ENCODE measurements at places on chromosomes 16 and 17.

- ATAC-seq, result no peak
Measured at GRCh38 chr16:63315229-63315628, 1279.0 kb upstream of the CDH8 start.

GRCh38 chr17:41617136-41617535 lies 4.6 kb upstream of the KRT16 start:
- ATAC-seq, result no peak

GRCh38 chr17:43733956-43734355 lies 24.6 kb downstream of the SOST start:
- peak; percentile 45 for ATAC-seq

GRCh38 chr16:75620326-75621169 lies 2.5 kb downstream of the ADAT1 start:
- ATAC-seq, result no peak

GRCh38 chr16:48446534-48446920 lies 61.3 kb upstream of the SIAH1 start:
- no peak for ATAC-seq

GRCh38 chr16:5928476-5929065 lies 831.0 kb upstream of the EEF2KMT start:
- ATAC-seq, result no peak

- ATAC-seq, result no peak
Measured at GRCh38 chr17:66755101-66755943, 79.6 kb upstream of the CACNG5 start.

DNA sequence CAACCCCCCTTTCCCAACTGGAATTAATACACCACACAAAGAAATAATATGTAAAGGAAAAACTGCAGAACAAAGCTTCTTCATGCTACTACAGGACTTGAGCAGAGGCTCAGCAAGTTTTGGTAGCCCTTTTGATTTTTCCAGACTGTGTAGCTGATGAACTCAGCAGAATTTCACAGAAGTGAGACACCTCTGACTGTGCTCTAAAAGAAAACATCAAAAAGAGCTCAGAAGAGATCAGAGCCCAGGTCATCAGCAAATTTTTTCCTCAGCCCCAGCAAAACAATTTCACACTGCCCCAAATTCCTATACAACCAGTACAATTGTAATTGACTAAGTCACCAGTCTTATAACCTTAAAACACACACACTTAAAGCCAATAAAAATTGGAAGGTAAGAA lies 38.0 kb downstream of the TTC19 start:
- no peak for ATAC-seq
